ENCODE measurements at places on chromosomes 5 and 9. TPM values are rescaled to one million over a fixed set of nuclear protein-coding genes. Genes with fewer than 3 reads are reported as not detected.

- DNase-seq, result no peak
- peaks cover 50% of the 10 kb centered on the region for H3K4me1 ChIP-seq
- no peaks in the 10 kb centered on the region for H3K36me3 ChIP-seq
- no peak overlapping the region for H3K4me3 ChIP-seq
Measured at GRCh38 chr5:35195472-35195852, 34.8 kb downstream of the PRLR start.

- no peak for DNase-seq
- no peak overlapping the region for H3K27ac ChIP-seq
- peaks cover 64% of the 10 kb centered on the region for H3K27me3 ChIP-seq
- H3K4me3 ChIP-seq, result no peak overlapping the region
Measured at GRCh38 chr9:132249123-132249522, 87.3 kb downstream of the NTNG2 start.

DDX4 gene
- not detected for total RNA-seq

DNA sequence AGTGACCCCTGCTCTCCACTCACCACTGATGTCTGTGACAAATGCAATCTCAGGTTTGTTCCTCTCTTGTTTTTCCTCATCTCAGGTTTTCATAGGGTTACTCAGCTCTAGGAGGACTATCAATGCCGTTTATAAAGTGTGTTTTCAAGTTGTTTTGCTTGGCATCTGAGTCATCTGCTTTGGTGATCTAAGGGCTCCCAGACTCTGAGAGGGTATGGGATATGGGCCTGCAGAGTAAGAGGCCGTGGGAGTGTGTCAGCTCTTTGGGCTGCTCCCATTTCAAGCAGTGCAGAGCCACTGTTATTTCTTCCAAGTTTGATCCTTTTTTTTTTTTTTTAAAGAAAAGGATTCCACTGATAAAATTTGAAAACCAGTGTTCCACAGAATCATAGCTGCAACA lies 46.3 kb downstream of the NNT start:
- H3K27me3 ChIP-seq, result no peaks in the 10 kb centered on the region
- no peaks in the 10 kb centered on the region for H3K4me1 ChIP-seq
- no peak for DNase-seq
- H3K4me3 ChIP-seq, result no peak overlapping the region
- H3K27ac ChIP-seq, result no peak overlapping the region

GRCh38 chr5:15993919-15994318 lies 185.7 kb downstream of the MARCHF11 start:
- no peaks in the 10 kb centered on the region for H3K27me3 ChIP-seq
- no peak overlapping the region for H3K27ac ChIP-seq
- no peaks in the 10 kb centered on the region for H3K4me1 ChIP-seq
- H3K4me3 ChIP-seq, result no peak overlapping the region
- DNase-seq, result no peak
